Tibial nerve (tissue), 4 donors: ENCODE measurements at places on chromosomes 1 and 21.

DNA sequence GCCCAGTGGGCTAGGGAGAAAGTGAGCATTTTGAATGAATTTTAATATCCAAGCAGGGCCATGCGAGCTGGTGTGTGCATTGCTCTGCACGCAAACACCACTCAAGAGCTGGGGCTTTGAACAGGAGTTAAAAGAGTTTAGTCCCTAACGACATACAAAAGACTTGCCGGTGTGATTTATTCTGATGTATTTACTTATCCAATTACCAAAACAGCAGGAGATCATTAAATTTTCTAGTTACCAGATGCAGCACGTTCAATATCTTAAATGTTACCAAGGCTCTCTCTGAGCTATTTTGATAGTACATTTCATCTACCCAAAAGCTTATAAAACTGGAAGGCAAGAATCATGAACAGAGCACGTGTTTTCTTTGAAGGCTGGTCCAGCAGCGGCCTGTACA lies 30.0 kb upstream of the DMRTA2 start:
- H3K27me3 ChIP-seq, result no peaks in the 10 kb centered on the region
- H3K36me3 ChIP-seq, result peaks cover 29% of the 10 kb centered on the region
- no peak overlapping the region for H3K27ac ChIP-seq
- no peak overlapping the region for H3K4me3 ChIP-seq

- H3K4me1 ChIP-seq, result peaks cover 15% of the 10 kb centered on the region
- peaks cover 56% of the 10 kb centered on the region for H3K36me3 ChIP-seq
- no peak for DNase-seq
Measured at GRCh38 chr1:1042835-1043234, 22.9 kb downstream of the AGRN start.

DNA sequence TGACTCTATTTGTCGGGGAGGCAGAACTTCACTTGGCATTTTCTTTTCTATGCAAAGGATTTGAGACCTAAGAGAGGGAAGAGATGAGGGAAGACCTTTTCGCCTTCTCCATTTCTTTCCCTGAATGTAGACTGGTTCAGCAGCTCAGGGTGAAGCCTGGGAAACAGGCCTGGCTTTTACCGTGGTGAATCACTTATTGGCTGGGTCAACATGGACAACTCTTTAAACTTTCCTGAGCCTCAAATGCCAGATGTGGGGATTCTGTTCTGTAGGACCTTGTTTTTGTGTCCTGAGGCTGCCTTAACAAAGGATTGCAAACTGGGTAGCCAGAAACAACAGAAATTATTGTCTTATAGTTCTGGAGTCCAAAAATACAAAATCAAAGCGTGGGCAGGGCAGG lies 455.8 kb upstream of the VAMP3 start:
- no peaks in the 10 kb centered on the region for H3K36me3 ChIP-seq
- no peaks in the 10 kb centered on the region for H3K27me3 ChIP-seq
- no peak overlapping the region for H3K4me3 ChIP-seq
- no peaks in the 10 kb centered on the region for H3K4me1 ChIP-seq

- no peaks in the 10 kb centered on the region for H3K36me3 ChIP-seq
- peaks cover 27% of the 10 kb centered on the region for H3K27me3 ChIP-seq
- H3K27ac ChIP-seq, result no peak overlapping the region
- DNase-seq, result no peak
Measured at GRCh38 chr1:6143395-6143794, 36.7 kb downstream of the CHD5 start.

- peaks cover 16% of the 10 kb centered on the region for H3K4me1 ChIP-seq
- no peaks in the 10 kb centered on the region for H3K27me3 ChIP-seq
- no peak for DNase-seq
- H3K4me3 ChIP-seq, result no peak overlapping the region
- no peak overlapping the region for H3K27ac ChIP-seq
Measured at GRCh38 chr1:172005856-172006255, 164.6 kb downstream of the DNM3 start.

DNA sequence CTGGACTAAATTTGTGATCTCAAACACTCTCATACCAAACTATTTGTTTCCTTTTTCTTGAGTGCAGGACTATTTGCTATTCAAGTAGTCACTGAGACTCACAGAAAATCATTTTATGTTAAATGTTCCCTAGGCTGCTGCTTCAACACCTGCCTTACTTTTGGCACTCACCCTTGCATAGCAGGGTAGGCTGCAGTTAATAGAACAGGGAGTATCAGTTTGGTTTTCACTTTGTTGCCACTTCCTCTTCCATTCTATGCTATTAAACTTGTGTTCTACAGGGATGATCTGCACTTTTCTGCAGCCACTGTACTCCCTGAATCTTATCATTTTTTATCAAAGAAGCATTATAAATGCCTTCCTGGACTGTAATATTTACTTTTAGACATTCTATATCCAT lies 148.7 kb upstream of the PRMT6 start:
- H3K4me1 ChIP-seq, result no peaks in the 10 kb centered on the region
- no peaks in the 10 kb centered on the region for H3K36me3 ChIP-seq
- no peak overlapping the region for H3K27ac ChIP-seq
- H3K4me3 ChIP-seq, result no peak overlapping the region
- no peak for DNase-seq

DNA sequence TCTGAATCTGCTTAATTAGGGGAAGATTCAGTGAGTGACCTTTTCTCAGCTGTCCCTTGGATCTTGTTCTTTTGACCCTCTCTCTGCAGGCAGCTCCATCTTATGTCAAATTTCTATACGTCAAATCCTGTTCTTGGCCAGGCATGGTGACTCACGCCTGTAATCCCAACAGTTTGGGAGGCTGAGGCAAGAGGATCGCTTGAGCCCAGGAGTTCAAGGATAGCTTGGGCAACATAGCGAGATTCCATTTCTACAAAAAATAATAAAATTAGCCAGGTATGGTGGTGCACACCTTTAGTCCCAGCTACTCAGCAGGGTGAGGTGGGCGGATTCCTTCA lies 12.3 kb upstream of the CDC42 start:
- no peak for DNase-seq
- H3K27me3 ChIP-seq, result no peaks in the 10 kb centered on the region
- no peak overlapping the region for H3K4me3 ChIP-seq
- no peaks in the 10 kb centered on the region for H3K36me3 ChIP-seq

GRCh38 chr1:222247081-222247480 lies 300.8 kb downstream of the HHIPL2 start:
- H3K27me3 ChIP-seq, result no peaks in the 10 kb centered on the region
- H3K4me3 ChIP-seq, result no peak overlapping the region
- H3K4me1 ChIP-seq, result no peaks in the 10 kb centered on the region
- no peak overlapping the region for H3K27ac ChIP-seq
- no peak for DNase-seq

- H3K27me3 ChIP-seq, result no peaks in the 10 kb centered on the region
- H3K4me3 ChIP-seq, result no peak overlapping the region
- H3K36me3 ChIP-seq, result peaks cover 15% of the 10 kb centered on the region
- H3K4me1 ChIP-seq, result no peaks in the 10 kb centered on the region
Measured at GRCh38 chr1:179327679-179328078, 34.1 kb downstream of the SOAT1 start.

GRCh38 chr1:214003233-214003632 lies 15.5 kb downstream of the PROX1 start:
- H3K36me3 ChIP-seq, result no peaks in the 10 kb centered on the region
- DNase-seq, result no peak
- no peak overlapping the region for H3K27ac ChIP-seq
- H3K4me1 ChIP-seq, result no peaks in the 10 kb centered on the region
- H3K27me3 ChIP-seq, result no peaks in the 10 kb centered on the region

DNA sequence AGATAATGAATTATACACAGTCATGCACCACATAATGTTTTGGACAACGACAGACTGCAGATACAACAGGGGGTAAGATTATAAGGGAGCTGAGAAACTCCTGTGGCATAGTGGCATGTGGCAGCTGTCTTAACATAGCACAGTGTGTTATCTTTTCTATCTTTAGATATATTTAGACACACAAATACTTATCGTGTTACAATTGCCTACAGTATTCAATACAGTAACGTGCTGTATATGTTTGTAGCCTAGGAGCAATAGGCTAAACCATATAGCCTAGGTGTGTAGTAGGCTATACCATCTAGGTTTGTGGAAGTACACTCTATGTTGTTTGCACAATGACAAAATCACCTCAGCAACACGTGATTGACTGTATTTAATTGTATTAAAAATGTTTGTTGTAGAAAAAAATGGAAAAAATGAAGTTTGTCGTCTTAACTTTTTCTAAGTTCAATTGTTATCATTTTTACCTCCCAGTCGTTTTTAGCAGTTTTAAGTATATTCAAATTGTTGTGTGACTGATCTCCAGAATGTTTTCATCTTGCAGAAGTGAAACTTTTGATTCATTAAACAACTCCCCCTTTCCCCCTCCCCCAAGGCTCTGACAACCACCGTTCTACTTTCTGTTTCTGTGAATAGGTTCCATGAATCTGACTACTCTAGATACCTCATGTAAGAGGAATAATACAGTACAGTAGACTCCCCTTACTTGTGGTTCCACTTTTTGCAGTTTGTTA lies 351.0 kb upstream of the B3GALT2 start:
- no peak overlapping the region for H3K27ac ChIP-seq
- H3K4me3 ChIP-seq, result no peak overlapping the region
- no peak for DNase-seq
- no peaks in the 10 kb centered on the region for H3K4me1 ChIP-seq

GRCh38 chr1:178536844-178537371 lies 24.0 kb downstream of the TEX35 start:
- H3K27ac ChIP-seq, result no peak overlapping the region
- no peak for DNase-seq
- no peaks in the 10 kb centered on the region for H3K36me3 ChIP-seq
- no peak overlapping the region for H3K4me3 ChIP-seq

DNA sequence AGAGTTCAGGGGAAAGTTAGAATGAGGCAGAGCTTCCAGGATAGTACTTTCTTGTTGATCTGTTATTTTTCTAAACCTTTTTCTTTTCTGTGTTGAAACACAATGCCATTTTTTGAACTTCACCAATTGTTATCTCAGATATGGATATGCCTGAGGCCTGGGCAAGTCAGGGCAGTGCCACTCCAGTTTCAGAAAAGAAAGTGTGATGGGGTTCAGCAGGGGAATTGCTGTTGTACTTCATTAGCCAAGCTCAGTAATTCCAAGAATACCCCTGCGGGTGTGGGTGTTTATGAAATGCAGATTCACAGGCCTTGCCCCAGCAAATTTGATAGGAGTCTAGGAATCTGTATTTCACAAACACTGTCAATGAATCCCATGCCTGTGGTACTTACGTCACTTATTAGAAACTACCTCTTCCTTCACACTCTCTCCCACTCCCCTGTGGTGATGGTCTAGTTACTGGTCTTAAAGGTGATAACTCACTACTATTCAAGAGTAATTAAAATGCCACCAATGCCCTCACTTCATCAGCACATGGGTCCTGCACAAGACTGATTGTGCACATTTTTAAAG lies 142.3 kb downstream of the PBX1 start:
- H3K27me3 ChIP-seq, result no peaks in the 10 kb centered on the region
- H3K36me3 ChIP-seq, result no peaks in the 10 kb centered on the region
- H3K4me1 ChIP-seq, result peaks cover 3% of the 10 kb centered on the region
- H3K4me3 ChIP-seq, result no peak overlapping the region
- H3K27ac ChIP-seq, result no peak overlapping the region
- DNase-seq, result no peak

GRCh38 chr1:8111560-8111959 lies 85.5 kb upstream of the ERRFI1 start:
- no peak overlapping the region for H3K4me3 ChIP-seq
- H3K27me3 ChIP-seq, result no peaks in the 10 kb centered on the region
- H3K27ac ChIP-seq, result no peak overlapping the region
- peaks cover 12% of the 10 kb centered on the region for H3K4me1 ChIP-seq
- no peak for DNase-seq
- no peaks in the 10 kb centered on the region for H3K36me3 ChIP-seq

DNA sequence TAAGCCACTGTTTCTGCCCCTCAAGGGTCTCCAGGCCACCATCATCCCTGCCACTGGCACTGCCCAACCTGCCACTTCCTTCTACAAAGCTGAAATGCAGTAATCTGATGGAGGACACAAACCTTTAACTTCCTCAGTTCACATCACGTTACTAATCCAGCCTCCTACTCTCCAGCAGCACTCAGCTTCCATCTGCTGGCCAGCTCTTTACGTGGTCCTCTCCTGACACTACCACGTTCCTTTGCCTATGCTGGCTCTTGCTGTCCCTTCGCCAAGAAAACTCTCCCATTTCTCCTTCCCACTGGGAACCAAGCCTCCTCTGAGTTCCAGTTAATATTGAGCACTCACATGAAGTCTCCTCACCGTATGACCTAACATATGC lies 124.0 kb downstream of the EDEM3 start:
- H3K4me1 ChIP-seq, result peaks cover 77% of the 10 kb centered on the region
- no peak overlapping the region for H3K4me3 ChIP-seq
- no peak for DNase-seq

DNA sequence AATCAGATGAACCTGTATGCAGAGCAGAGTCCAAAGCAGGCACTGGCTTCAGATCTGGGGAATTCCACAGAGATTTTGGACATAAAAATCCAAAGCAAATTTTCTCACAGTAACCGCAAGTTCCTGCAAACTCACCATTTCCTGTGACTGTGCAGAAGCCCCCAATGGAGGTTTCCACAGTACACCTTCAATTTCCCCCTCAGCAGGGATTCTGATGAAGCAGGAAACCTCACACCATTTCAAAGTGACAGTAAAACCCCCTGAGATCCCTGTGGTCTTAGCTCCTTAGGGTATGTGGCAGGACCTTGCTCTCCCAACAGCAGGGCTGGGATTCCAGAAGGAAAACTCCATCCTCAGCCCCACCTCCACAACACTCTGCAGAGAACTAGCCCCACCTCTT lies 6.0 kb upstream of the TGFBR3 start:
- H3K4me3 ChIP-seq, result no peak overlapping the region
- H3K4me1 ChIP-seq, result peaks cover 22% of the 10 kb centered on the region
- no peaks in the 10 kb centered on the region for H3K27me3 ChIP-seq
- DNase-seq, result no peak
- H3K27ac ChIP-seq, result peak overlapping the region; percentile 47
- no peaks in the 10 kb centered on the region for H3K36me3 ChIP-seq

GRCh38 chr1:167795810-167796740 lies 74.3 kb downstream of the MPZL1 start:
- peak overlapping the region; percentile 76 for H3K27ac ChIP-seq
- no peaks in the 10 kb centered on the region for H3K27me3 ChIP-seq
- no peaks in the 10 kb centered on the region for H3K36me3 ChIP-seq
- H3K4me1 ChIP-seq, result peaks cover 11% of the 10 kb centered on the region
- no peak for DNase-seq

DNA sequence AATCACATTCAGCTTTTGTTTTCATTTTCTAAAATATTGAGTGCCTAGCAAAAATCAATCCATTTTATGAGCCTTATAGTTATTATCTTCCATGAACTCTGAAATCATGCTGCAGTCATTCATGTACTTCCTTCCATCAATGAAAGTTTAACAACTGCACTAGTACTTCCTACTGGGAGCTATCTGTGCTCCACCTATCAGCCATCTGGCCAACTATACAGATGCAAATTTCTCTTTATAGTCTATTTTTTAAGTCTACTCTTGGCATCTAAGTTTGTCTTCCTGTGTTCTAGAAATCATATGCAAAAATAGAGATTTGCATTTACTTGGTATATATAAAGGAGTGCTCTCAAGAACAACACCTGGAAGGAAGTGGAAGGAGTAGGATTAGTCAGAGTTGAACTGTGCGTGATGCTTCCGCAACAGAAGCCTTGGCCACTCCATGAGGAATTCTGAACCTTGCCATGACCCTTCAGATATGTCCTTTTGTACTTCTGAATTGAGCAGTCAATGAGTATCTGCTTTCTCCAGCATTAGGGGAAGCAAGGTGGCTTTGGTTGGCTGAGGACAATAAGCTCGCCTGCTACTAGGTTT lies 403.2 kb upstream of the ADAMTS5 start:
- no peaks in the 10 kb centered on the region for H3K27me3 ChIP-seq
- H3K4me3 ChIP-seq, result no peak overlapping the region
- H3K36me3 ChIP-seq, result no peaks in the 10 kb centered on the region
- H3K4me1 ChIP-seq, result no peaks in the 10 kb centered on the region
- H3K27ac ChIP-seq, result no peak overlapping the region
